ENCODE measurements at places on chromosomes 1 and 21. TPM values are rescaled to one million over a fixed set of nuclear protein-coding genes. Genes with fewer than 3 reads are reported as not detected.
A peak's percentile ranks its signal among the peaks of the same experiment; 100 is the strongest.

DNA sequence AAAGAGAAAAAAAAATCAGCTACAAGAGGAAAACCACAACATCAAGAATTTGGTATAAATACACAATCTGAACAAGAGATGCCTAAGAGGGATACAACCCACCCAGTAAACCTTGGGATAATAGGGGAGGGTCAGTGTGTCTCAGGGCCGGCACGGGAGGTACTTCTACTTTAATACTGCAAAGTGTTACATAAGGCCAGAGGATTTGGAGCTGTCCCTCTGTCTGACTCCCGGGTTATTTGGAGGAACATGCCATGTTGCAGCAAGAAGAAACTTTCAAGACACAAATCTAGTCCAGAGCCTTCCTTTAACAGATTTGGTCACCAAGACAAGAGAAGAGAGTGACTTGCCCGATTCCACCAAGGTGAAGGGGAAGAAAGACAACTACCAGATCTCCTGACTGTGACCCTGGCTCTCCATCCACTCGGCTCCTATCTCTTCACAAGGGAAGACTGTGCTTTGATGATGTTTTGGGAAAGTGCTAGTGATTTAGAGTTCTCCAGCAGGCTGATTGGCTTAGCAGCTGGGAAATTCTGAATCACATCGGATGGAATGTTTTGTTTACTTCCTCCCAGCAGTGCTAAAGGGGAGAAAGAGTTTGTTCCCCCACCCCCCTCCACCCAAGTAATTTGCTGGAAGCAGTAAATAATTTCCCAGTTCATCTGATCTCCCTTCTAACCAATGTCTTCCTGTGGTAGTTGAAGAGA is 29.3 kb downstream of the SGIP1 start:
- H3K4me1 ChIP-seq: no peaks in the 10 kb centered on the region
- DNase-seq: no peak
- H3K4me3 ChIP-seq: no peak overlapping the region
- H3K27ac ChIP-seq: no peak overlapping the region
- H3K36me3 ChIP-seq: no peaks in the 10 kb centered on the region
- no peaks in the 10 kb centered on the region for H3K27me3 ChIP-seq

GRCh38 chr1:108817016-108817415 is 39.9 kb downstream of the AKNAD1 start:
- H3K27me3 ChIP-seq: no peaks in the 10 kb centered on the region
- no peaks in the 10 kb centered on the region for H3K36me3 ChIP-seq
- H3K4me3 ChIP-seq: no peak overlapping the region
- DNase-seq: no peak
- 0 out of 2 replicates have a peak, but pooled peaks cover 3% of the 10 kb centered on the region for H3K4me1 ChIP-seq

- H3K27ac ChIP-seq: no peak overlapping the region
- no peak overlapping the region for H3K4me3 ChIP-seq
- no peak for DNase-seq
Observed at GRCh38 chr1:85884372-85885035, 176.3 kb upstream of the ZNHIT6 start.

GRCh38 chr1:76267631-76268030 is 193.1 kb downstream of the ST6GALNAC3 start:
- H3K36me3 ChIP-seq: no peaks in the 10 kb centered on the region
- H3K27me3 ChIP-seq: no peaks in the 10 kb centered on the region
- no peak for DNase-seq
- no peaks in the 10 kb centered on the region for H3K4me1 ChIP-seq
- H3K4me3 ChIP-seq: no peak overlapping the region
- no peak overlapping the region for H3K27ac ChIP-seq

DNA sequence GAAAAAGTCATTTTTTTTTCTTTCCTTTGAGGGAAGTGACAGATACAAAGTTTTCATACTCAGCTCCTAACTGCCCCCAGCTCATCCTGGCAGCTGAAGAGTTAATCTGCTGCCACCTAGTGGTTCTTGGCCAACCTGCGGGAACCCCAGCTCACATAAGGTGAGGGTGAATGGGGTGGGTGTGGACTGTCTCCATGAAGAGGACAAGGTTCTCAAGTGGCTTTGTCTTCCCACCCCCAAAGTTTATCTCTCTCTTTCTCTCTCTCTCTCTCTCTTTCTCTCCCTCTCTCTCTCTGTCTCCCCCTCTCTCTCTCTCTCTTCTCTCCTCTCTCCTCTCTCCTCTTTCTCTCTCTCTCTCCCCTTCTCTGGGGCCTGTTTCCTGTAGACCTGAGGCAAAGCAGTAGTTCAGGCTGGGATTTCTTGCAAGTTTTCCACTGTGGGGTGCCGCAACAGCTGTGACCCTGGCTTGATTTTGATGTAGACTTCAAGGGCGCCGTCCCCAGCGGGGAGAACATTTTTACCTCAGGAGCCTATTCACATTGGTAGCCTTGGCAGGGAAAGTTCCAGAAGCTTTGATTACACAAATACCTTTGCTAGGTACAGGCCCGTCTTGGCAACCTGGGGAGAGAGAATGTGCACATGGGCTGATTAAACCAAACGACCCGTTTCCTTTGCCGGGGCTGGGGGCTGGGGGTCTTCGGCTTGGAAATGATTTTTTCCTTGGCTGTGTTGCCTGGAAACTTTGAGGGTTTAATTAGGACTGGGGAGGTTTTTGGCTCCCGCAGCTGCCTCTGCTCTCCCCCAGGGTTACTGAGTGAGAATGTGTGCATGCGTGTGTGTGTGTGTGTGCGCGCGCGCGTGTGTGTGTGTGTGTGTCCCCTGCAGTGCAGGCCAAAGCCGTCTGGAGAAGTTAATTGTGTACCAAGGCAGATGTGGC is 135.9 kb downstream of the TM2D1 start:
- peaks cover 3% of the 10 kb centered on the region for H3K4me1 ChIP-seq
- no peaks in the 10 kb centered on the region for H3K36me3 ChIP-seq
- DNase-seq: peak; percentile 66
- no peaks in the 10 kb centered on the region for H3K27me3 ChIP-seq
- no peak overlapping the region for H3K4me3 ChIP-seq

DNA sequence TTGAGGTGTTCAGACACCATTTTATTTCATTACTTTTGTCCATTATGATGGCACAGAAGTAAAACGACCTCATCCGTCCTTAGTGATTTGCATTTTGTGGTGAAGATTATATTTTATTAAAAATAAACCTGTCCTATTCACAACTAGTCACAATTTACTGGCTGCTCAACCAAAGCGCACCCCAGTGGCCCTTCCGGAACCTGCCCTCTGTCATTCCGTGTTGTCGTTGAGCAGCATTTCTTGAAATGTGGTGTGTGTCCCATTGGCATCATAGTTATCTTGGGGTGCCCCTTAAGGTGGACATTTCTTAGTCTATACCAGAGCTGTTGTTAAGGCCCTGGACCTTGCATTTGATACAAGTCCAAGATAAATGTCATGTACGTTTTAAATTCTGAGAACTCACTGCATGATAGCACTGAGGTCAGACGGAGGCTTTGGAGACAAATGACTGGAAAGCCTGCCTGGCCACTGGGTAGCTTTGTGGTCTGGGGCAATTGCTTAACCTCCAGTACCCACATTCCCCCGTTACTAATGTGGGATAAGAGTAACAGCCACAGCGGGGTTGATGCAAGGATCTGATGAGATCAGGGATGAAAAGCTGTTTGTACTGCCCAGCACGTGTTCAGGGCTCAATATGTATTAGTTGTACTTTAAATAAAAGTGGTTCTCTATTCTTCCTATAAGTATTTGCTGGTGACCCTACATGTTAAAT is 36.2 kb downstream of the BACH1 start:
- no peak overlapping the region for H3K27ac ChIP-seq
- no peaks in the 10 kb centered on the region for H3K36me3 ChIP-seq
- 0 out of 2 replicates have a peak, but pooled peaks cover under 1% of the 10 kb centered on the region for H3K4me1 ChIP-seq
- no peak overlapping the region for H3K4me3 ChIP-seq
- no peak for DNase-seq
- H3K27me3 ChIP-seq: no peaks in the 10 kb centered on the region

GRCh38 chr1:164256456-164256855 is 302.5 kb upstream of the PBX1 start:
- H3K4me1 ChIP-seq: no peaks in the 10 kb centered on the region
- H3K4me3 ChIP-seq: no peak overlapping the region
- DNase-seq: no peak
- H3K27me3 ChIP-seq: no peaks in the 10 kb centered on the region
- H3K36me3 ChIP-seq: no peaks in the 10 kb centered on the region
- H3K27ac ChIP-seq: no peak overlapping the region

DNA sequence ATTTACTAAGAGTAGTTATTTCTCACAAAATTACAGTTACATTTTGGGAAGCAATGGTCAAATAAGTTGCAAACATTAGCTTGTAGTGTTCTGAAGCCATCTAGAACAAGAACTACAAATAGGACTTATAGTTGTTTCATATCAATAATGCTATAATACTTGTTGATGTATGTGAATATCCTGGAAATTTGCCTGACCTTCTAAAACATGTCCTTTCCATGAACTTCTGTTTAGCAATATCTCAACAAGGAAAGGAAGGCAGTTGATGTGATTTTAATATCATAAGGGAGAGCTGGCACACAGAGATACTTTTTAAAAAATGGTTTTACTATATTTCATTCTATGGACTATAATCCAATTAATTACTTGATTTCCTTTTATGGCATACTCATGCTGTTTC is 47.1 kb upstream of the SAMSN1 start:
- DNase-seq: no peak
- H3K36me3 ChIP-seq: no peaks in the 10 kb centered on the region
- no peak overlapping the region for H3K4me3 ChIP-seq
- H3K4me1 ChIP-seq: no peaks in the 10 kb centered on the region
- H3K27me3 ChIP-seq: no peaks in the 10 kb centered on the region

- H3K27ac ChIP-seq: no peak overlapping the region
- DNase-seq: no peak
- peaks cover 34% of the 10 kb centered on the region for H3K4me1 ChIP-seq
Observed at GRCh38 chr1:179805291-179806195, 62.5 kb downstream of the FAM163A start.

DNA sequence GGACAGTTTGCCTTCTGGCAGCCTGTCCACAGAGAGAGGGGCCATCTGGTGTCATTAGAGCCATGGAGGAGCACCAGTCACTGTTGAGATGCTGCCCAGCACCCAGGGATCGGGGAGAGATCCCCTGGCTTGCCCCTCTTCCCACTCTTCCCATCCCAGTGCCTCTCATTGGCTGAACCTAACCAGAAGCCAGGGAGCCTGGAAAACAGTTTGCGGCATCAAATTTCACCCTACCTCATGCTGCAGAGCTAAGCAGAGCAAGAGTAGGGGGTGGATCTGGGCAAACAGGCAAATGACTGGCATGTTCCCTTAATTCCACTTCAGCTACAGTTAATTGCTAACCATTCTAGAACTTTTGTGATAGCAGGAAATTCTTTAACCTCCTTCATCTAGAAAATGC is 19.1 kb downstream of the TRAF5 start:
- H3K4me1 ChIP-seq: peaks cover 14% of the 10 kb centered on the region
- H3K36me3 ChIP-seq: no peaks in the 10 kb centered on the region
- no peak overlapping the region for H3K4me3 ChIP-seq
- H3K27ac ChIP-seq: peak overlapping the region; percentile 21
- no peaks in the 10 kb centered on the region for H3K27me3 ChIP-seq
- DNase-seq: no peak

DNA sequence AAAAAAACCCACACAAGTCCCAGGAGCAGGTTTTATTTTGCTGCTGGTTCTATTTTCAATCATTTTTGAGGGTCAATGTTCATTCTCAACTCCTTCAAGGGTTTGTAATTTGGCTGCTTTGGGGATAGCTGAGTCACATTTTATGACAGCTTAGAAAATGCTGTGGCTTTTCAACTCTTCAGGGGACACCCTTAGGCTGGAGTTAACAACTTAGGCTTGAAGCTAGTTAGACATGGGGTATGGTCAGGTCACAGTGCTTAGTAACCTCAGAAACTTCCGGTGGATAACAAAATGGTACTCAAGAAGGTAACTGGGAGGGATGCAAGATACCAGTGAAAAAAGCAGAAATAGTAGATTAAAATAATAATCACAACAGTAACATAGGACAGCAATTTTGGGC is 308.8 kb downstream of the HHIPL2 start:
- H3K27ac ChIP-seq: no peak overlapping the region
- no peaks in the 10 kb centered on the region for H3K4me1 ChIP-seq
- no peak overlapping the region for H3K4me3 ChIP-seq
- DNase-seq: no peak

GRCh38 chr1:59323879-59324278 is 27.0 kb downstream of the FGGY start:
- H3K27me3 ChIP-seq: no peaks in the 10 kb centered on the region
- no peak overlapping the region for H3K27ac ChIP-seq
- DNase-seq: no peak
- H3K4me1 ChIP-seq: no peaks in the 10 kb centered on the region
- H3K4me3 ChIP-seq: no peak overlapping the region
- H3K36me3 ChIP-seq: no peaks in the 10 kb centered on the region

DNA sequence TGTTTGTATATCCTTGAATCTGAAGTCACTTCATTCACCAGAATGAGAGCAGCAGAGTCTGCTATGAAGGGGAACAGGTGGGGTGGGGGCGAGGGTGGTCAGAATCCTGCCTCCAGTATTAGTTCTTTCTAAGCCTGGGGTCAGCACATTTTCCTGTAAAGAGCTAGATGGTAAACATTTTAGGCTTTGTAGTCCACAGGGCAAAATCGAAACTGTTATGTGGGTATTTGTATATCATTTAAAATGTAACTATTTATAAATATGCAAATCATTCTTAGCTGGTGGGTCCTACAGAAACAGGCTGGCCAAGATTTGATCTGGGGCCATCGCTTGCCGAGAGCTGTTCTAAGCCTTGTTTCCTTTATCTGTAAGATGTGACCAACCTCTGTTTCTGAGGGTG is 96.0 kb downstream of the IGSF21 start:
- H3K4me1 ChIP-seq: no peaks in the 10 kb centered on the region
- no peak for DNase-seq
- no peak overlapping the region for H3K27ac ChIP-seq
- H3K4me3 ChIP-seq: no peak overlapping the region

DNA sequence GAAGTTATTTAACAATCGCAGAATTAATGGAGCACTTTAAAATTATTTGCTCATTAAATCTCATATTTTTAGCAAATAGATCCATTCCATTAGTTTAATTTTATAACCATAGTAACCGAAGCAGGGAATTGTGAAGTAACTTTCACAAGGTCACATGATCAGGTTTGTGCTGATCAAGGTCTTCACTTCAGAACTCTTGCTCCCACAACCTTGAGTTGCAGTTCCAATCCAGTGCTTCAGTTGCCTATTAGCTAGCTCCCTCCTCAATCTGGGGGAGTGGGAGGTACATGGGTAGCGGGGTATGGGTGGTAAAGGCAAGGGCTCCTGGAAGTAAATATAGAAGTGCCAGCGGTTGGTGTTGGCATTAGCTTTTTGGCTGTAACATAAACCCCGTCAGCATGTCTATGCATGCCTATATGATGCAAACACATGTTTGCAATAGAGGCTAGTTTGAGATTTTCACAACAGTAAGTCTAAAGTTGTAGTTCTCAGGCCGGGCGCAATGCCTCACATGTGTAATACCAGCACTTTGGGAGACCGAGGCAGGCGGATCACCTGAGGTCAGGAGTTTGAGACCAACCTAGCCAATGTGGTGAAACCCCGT is 5.8 kb downstream of the ATP5IF1 start:
- no peaks in the 10 kb centered on the region for H3K36me3 ChIP-seq
- DNase-seq: no peak
- H3K4me1 ChIP-seq: peaks cover 5% of the 10 kb centered on the region
- no peak overlapping the region for H3K4me3 ChIP-seq
- H3K27me3 ChIP-seq: no peaks in the 10 kb centered on the region

Gene ITLN2
- total RNA-seq: 1.3 TPM

Gene TP73
- total RNA-seq: 11.7 TPM

Gene LCE3D
- not detected for total RNA-seq

Gene CELA2A
- total RNA-seq: not detected

Gene SMIM12
- total RNA-seq: 19.3 TPM

Gene PTGS2
- 24.2 TPM for total RNA-seq

Gene TNFRSF18
- total RNA-seq: not detected

Gene PPIAL4G
- not detected for total RNA-seq

Gene KCNH1
- total RNA-seq: 0.16 TPM
